ENCODE measurements at places on chromosomes 2 and 18.

DNA sequence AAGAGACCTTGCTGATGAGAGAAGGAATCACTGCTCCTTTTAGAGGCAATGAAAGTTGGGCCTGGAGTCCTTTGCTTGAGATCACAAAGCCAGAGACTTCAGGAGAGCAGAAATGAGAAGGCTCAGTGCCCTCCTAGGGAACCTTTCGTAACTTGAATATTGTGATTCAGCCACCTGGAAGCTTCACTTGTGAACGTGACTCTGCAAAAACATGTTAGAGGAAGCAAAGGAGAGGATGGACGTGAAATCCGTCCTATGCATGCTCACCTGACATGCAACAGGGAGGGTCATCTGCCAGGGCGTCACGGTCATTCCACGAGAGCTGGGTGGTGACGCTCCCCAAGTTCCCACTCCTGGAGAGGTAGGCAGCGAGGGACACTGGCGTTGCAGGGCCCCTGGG is 243.6 kb downstream of the AGAP1 start:
- no peak for DNase-seq

DNA sequence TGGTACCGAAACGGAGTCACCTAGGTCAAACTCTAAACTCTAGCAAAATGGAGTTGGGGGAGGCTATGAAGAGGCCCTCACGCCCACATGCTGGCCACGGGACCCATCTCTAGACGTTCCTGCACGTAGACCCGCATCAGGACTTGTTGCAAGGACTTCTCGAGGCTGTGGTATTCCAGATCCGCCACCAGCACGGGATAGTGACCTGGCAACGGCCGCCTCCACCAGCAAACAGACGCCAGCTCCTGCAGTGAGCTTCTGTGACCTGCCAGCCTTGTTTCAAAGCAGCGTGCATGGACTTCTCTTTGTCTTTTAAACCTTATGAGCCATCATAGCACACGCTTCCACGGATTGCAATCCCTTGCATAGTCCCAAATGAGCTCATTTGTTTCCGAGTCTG is 40.3 kb upstream of the RALBP1 start:
- DNase-seq = no peak

DNA sequence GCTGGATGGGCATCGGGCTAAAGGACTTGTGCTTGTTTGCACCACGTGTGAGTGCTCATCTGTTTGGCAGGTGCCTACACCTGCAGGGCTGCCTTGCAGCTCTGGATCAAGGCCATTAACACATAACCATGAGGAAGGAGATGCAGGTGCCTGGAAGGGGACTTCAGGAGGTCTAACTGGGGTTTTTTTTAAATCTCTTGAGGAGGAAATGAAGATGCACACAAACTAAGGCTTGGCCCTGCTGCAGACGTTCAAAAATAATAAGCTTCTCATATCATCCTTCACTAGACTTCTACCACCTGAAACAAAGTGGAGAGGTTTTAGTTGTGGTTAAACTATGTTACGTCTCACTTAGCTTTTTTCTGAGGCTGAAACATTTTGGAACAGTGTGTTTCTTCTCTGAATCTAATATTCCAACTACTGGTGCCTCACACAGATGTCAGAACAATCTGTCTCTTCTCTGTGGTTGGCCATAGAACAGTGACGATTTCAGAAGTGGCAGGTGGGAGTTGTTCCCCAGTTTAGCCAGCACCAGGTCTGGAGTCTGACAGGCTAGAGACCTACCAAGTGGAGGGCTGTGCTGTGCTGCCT is 36.5 kb downstream of the BCL2L11 start:
- no peak for DNase-seq

DNA sequence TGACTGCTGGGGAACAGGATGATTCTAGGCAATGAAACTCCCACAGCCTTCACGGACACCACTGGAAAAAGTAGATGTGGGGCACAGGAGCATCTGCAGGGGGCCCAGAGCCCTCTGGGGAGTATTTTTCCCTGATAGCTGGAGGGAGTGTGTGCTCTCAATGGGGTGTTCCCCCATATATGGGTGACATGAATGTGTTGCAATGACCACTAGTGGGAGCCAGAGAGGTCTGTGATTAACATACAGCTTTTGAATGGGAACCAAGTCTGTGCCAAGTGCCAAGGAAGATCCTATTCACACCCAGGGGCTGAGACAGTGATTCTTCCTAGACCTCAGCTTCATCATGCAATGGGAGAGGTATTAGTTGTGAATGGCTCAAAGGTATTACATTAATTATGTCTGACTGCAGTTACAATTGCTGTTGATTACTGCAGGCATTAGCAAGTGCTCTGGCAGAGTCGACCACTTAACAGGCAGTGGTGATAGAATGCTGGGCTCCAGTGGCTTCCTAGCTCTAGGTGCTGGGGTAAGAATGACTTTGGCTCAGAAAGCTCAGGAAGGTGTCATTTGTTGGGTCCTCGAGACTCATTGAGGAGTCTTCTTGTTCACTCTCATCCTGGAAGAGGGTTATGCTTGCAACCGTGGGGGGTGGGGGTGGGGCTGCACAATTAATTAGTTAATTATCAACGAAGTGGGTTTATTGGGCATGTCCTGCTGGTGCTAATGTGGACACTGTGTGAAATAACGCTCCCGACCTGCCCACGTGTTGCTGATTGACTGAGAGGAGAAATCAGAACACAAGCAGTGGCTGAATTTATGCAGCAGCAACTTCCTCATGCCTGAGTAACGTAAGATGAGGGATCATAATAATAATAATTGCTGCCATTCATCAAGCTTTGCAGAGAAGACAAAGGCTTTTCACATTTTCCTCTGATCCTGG is 194.1 kb downstream of the CLIP4 start:
- DNase-seq = peak; percentile 60

- no peak for DNase-seq
Measured at GRCh38 chr2:77831060-77831459, 308.9 kb upstream of the LRRTM4 start.

- DNase-seq = no peak
Measured at GRCh38 chr2:181621779-181622490, 35.0 kb downstream of the CERKL start.

- peak; percentile 32 for DNase-seq
Measured at GRCh38 chr2:186605041-186605440, 15.2 kb downstream of the ITGAV start.

GRCh38 chr2:3777966-3778365 is 74.6 kb downstream of the DCDC2C start:
- no peak for DNase-seq

- no peak for DNase-seq
Measured at GRCh38 chr2:161306919-161307318, 1.3 kb upstream of the PSMD14 start.

- no peak for DNase-seq
Measured at GRCh38 chr18:72201032-72201431, 343.1 kb downstream of the CBLN2 start.

DNA sequence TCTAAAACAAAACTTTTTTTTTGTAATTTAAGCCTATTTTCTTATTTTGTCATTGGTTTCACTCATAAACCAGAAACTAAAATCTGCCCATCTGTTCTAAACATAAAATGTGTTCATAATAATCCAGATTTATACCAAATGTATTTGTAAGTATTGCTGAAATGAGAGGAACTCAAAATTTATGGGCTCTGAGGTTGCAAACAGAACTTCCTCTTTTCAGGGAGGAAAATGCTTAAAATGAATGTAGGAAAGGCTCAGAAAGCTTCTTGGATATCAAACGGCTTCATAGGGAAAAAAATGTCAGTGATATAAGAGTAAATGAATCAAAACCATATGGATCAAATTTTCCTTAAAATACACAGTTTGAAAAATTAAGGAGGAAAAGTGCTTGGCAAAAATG is 83.9 kb downstream of the PAX3 start:
- DNase-seq = no peak

DNA sequence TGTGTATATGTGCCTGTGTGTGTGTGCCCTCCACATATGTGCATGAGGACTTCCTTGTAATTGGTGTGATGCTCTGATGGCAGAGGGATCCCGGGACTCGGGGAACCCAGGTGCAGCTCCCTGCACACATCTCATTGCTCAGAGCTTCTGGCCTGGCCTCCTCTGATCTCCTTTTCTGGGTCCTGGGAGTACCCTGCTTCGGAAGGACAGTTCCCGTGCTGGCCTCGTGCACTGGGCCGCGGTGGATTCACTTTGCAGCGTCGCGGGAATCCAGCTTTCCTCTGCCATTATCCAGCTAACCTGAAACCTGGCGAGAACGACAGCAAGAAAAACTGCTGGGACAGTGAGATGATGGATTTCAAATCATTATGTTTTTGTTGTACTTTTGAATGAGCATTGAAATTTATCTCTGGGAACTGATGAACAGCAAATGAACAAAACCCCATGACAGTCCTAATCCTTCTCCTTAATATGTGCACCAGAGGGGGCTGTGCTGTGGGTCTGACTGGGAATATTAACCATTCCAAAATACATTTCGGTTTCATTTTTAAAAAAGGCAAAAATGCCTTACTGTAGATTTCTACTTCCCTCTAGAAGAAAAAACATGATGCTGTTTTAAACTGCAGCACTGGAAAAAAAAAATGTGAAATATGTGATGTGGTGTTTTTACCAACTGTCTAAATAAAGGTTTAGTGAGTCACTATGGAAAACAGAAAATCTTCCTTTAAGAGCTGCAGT is 78.2 kb downstream of the PTGR3 start:
- DNase-seq = no peak
